SK-N-SH (cell line): ENCODE measurements at places on chromosomes 5 and 9. TPM values are rescaled to one million over a fixed set of nuclear protein-coding genes. Genes with fewer than 3 reads are reported as not detected.

The BAAT gene
- polyA plus RNA-seq, result 0.02 and 0.05 TPM in 2 replicates

- DNase-seq, result no peak
Measured at GRCh38 chr5:137086342-137086741, 412.8 kb downstream of the SPOCK1 start.

- no peak for DNase-seq
Measured at GRCh38 chr9:36867241-36867640, 166.8 kb downstream of the PAX5 start.

The SLC1A3 gene
- not detected in 2 replicates for polyA plus RNA-seq

The SLC26A2 gene
- polyA plus RNA-seq, result 1.3 and 1.9 TPM in 2 replicates

GRCh38 chr9:137956688-137957385 is 79.3 kb downstream of the CACNA1B start:
- DNase-seq, result no peak

- DNase-seq, result peak; percentile 50
Measured at GRCh38 chr5:137743031-137743640, 7.2 kb upstream of the KLHL3 start.

DNA sequence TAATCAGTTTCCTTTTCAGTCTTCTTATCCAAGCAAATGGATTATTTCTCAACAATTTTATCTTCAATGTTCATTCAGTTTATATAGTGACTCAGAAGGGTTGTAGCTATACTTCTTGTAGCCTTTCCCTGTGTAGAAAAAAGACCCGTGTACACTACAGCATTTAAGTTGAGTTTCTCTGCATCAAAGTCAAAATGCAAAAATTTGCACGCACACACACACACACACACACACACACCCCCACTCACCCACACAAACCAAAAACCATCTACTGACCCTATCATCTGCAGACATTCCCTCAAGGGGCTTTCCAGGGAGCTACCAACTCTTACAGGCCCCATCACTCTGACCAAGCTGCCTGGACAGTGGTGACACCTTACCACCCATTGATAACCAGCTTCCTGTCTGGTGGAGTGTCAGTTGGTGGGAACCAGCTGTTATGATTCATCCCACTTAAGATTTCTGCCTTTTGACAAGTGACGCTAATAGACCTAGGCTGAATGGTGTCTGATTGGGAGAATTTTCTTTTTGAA is 12.2 kb upstream of the ELL2 start:
- no peak for DNase-seq

The FANCG gene
- polyA plus RNA-seq, result 25.1 and 25.6 TPM in 2 replicates

GRCh38 chr5:107868650-107869409 is 198.1 kb upstream of the EFNA5 start:
- DNase-seq, result no peak

The SLC36A3 gene
- polyA plus RNA-seq, result not detected in 2 replicates

- no peak for DNase-seq
Measured at GRCh38 chr9:81562231-81563019, 126.9 kb downstream of the TLE1 start.

GRCh38 chr5:175867587-175868347 is 3.6 kb upstream of the CPLX2 start:
- peak; percentile 85 for DNase-seq

The NUTM2F gene
- polyA plus RNA-seq, result not detected in 2 replicates

The FOXD4L3 gene
- polyA plus RNA-seq, result 0.06 and 0.10 TPM in 2 replicates

The CKS2 gene
- polyA plus RNA-seq, result 277 and 362 TPM in 2 replicates

DNA sequence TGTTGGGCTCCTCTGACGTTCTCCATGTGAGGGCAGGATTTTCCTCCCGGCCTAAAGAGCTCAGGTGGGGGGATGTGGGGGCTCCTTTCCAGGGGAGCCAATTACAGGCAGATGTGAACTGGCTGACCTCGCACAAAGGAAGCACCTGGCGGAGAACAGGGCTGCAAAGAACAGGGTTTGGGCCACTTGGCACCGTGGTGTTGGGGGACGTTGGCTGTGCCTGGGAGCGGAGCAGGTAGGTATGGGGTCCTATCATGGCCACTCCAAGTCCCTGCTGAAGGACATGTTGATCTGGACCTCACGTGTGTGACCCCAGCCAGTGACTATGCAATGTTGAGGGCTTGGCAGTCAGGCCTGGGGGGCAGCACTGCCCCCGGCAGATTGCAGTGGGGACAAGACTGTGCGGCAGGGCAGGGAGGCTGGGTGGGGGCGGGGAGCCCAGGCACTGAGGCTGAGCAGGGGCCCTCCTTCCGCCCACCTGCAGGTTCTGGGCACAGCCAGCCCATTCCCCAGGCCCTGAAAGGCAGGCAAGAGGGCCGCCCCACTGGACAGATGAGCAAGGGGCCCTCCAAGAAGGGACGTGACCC is 19.4 kb downstream of the FIBCD1 start:
- no peak for DNase-seq

DNA sequence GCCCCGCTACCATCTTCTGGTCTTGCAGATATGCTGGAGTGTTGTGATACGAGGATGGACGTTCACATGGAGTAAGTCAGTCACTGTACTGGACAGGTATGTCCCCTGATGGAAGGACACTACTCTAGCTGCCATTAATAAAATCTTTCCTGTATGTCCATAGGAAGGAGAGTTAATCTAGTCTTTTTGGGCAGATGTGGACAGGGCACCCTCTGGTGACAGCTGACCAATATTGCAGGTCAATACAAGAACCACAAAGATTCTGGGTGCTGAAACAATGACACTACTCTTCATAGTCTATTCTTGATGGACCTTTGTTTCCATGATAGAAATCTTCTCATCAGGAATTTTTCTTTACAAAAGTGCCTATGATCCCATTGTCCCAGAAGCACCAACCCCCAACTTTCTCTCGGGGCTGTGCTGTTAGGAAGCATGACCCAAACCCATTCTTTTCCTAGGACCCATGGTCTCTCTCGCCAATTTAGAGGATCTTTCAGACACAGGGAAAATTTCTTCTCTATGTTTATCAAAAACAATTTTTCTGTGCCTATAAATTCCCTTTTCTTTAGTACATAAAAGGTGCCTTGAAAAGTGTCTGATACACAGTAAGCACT is 376.9 kb downstream of the DTWD2 start:
- peak; percentile 22 for DNase-seq

GRCh38 chr5:74035521-74035937 is 409.5 kb downstream of the ARHGEF28 start:
- no peak for DNase-seq

- no peak for DNase-seq
Measured at GRCh38 chr9:73371801-73372200, 220.1 kb downstream of the ANXA1 start.

GRCh38 chr5:140835622-140836510 is 1.8 kb downstream of the PCDHA7 start:
- DNase-seq, result no peak

The IL31RA gene
- 0.20 and 0.24 TPM in 2 replicates for polyA plus RNA-seq

- DNase-seq, result no peak
Measured at GRCh38 chr5:150778088-150778516, 455 bp upstream of the SMIM3 start.

- peak; percentile 89 for DNase-seq
Measured at GRCh38 chr9:120935383-120935857, 8.8 kb upstream of the TRAF1 start.

DNA sequence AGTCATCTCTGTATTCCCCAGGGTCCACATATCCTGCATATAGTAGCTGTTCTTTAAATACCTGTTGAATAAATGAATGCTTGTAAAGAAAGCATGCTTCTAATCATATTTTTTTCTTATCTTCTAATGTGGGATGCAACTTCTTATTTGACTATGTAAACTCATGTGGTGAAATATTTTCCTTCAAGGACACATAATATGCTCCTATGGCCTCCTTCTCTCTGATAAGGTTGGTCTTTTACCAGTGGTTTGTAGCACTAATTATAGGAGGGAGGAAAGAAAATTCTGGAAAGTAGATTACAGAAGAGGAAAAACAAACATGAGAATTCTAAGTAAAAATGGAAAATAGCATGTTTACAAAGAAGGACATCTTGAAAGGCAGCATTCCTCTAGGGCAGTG is 28.6 kb upstream of the C5orf63 start:
- no peak for DNase-seq

GRCh38 chr5:10133830-10134229 is 115.9 kb downstream of the ATPSCKMT start:
- no peak for DNase-seq

GRCh38 chr9:85741875-85742596 is at the start of gene AGTPBP1:
AGTPBP1 (minus strand) TSS chr9:85741954; CDS start chr9:85712533, 29,421 bp downstream.
- peak; percentile 96 for DNase-seq

The PCDHB13 gene
- 0.85 and 0.88 TPM in 2 replicates for polyA plus RNA-seq

- DNase-seq, result no peak
Measured at GRCh38 chr9:134410071-134410834, 84.0 kb downstream of the RXRA start.

DNA sequence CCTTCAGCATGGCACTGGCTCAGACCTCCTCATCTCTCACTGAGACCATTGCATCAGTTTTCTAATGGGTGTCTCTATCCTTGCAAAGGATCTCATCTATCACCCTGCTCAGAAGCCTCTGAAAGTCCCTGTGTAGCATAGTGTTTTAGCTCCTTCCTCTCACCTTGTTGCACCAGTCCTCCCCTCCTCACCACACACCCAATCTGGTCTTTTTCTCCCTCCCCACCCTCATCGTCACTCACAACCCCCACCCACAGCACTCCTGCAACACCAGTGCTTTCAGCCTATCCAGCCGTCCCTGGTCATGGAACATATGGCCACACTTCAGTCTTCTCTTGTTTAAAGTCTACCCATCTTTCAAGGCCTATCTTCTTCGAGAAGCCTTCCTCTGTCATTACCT is 74.5 kb downstream of the ANGPTL2 start:
- no peak for DNase-seq

The TAF1L gene
- 0.02 TPM in 1 of 2 replicates, not detected in the other for polyA plus RNA-seq

The PRDM9 gene
- polyA plus RNA-seq, result not detected in 2 replicates

The ADAMTS6 gene
- polyA plus RNA-seq, result 15.0 and 25.8 TPM in 2 replicates

- DNase-seq, result no peak
Measured at GRCh38 chr9:137793196-137793841, 84.3 kb upstream of the CACNA1B start.

GRCh38 chr9:122031776-122032175 is 61.3 kb downstream of the TTLL11 start:
- DNase-seq, result no peak

The RELL2 gene
- polyA plus RNA-seq, result 15.6 and 16.1 TPM in 2 replicates

The PKD2L2 gene
- polyA plus RNA-seq, result 0.11 and 0.26 TPM in 2 replicates

DNA sequence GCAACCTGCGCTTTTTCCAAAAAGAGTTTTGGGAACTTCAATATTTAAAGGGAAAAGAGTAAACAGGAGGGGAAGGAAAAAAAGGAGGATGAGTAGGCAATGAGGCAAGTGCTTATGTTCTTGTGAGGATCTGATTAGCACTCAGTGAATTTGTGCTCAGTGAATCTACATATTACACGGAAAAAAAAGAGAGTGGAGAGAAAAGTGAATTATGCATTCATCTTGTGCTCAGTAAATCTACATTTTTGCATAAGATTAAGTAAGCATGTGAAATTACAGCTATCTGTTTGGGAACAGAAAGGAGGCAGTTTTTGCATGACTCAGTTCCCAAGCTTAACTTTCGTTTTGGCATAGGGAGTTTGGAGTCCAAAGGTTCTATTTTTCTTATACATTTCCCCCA is 170.1 kb downstream of the CDH10 start:
- DNase-seq, result no peak

The NEURL1B gene
- polyA plus RNA-seq, result 2.2 and 2.8 TPM in 2 replicates

The SHLD3 gene
- 2.4 and 3.8 TPM in 2 replicates for polyA plus RNA-seq

The LRRC19 gene
- polyA plus RNA-seq, result not detected in 2 replicates

DNA sequence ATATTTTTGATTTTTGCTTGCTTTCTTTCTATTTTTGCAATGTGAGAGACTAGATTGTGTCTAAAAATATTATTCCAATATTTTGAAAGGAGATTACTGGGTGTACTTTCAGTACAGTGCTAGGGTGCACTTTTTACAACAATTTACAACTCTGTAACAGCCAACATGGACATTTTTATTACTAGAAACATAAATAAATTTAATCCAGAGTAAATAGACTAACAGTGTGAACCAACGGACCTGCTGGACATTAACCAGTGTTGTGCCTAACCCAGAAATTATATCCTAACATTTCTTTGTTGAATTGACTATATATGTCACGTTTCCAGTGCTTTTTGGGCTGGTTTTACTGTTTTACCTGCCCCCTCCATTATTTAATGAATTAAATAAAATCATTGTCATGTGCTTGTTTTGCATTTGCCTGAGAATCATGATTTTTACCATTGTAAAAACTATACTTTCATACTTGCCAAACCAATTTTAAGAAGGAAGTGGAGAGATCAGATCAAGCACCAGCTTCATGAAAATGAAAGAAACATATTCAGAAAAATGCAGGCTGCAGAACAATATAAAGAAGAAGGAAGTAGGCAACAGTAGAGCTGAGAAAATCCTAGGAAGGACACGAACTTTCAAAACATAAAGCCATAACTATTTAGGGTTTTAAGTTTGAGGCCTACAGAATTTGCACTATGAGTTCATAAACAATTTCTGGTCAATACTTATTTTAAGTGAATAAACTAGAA is 400.8 kb upstream of the PIK3R1 start:
- no peak for DNase-seq

- DNase-seq, result peak; percentile 4
Measured at GRCh38 chr5:111422747-111423720, 89.3 kb downstream of the STARD4 start.

The SMIM3 gene
- polyA plus RNA-seq, result 39.9 and 44.8 TPM in 2 replicates

GRCh38 chr5:123297866-123298265 is 125.3 kb downstream of the CEP120 start:
- DNase-seq, result no peak

DNA sequence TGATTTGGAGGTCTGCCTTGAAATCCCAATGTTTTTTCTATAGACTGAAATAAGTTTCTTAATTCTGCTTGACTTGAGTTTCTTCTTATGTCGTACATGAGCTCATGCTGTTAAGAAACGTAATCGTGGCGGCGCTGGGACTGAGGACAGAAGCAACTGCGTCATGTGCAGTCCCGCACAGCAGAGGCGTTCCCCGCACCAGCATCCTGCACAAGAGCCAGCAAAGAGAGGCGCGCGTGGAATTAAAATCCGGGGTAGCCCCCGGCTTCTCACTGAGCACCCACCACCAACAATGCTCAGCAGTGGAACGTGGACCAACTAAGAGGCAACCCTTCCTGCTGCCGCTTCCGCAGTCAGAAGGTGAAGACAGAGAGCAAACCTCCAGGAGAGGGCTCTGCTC is 496.2 kb upstream of the ADAMTS16 start:
- no peak for DNase-seq

- DNase-seq, result peak; percentile 93
Measured at GRCh38 chr9:135343837-135344522, 135.6 kb upstream of the PPP1R26 start.
